ENCODE measurements at places on chromosomes 4 and X.

GRCh38 chr4:40070387-40070786 lies 13.7 kb downstream of the N4BP2 start:
- H3K36me3 ChIP-seq: no peaks in the 10 kb centered on the region
- H3K4me3 ChIP-seq: no peak overlapping the region
- H3K4me1 ChIP-seq: peaks cover 5% of the 10 kb centered on the region
- no peak overlapping the region for H3K27ac ChIP-seq
- no peak for DNase-seq

GRCh38 chr4:6608758-6609414 lies 31.6 kb upstream of the MRFAP1 start:
- no peaks in the 10 kb centered on the region for H3K4me1 ChIP-seq
- no peak overlapping the region for H3K4me3 ChIP-seq
- H3K27me3 ChIP-seq: no peaks in the 10 kb centered on the region
- DNase-seq: no peak

DNA sequence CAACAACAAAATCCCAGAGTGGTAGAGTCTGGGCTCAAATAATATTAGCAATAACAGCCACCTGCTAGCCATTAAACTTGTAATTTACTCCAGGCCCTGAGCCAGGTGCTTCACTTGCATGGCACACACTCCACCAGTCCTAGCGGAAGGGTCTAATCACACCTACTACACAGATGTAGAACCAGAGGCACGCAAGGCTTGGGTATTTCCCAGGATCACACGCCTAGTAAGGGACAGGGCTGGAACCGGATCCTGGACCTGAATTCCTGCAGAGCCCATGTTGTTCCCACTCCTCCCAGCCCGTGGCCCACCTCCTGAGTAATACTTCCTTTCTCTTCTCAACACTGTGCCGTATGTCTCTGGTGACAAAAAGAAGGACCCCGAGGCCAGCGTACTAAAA lies 5.7 kb downstream of the MAGEA1 start:
- no peak overlapping the region for H3K27ac ChIP-seq
- no peak overlapping the region for H3K4me3 ChIP-seq
- no peaks in the 10 kb centered on the region for H3K4me1 ChIP-seq
- H3K36me3 ChIP-seq: no peaks in the 10 kb centered on the region
- DNase-seq: no peak
- H3K27me3 ChIP-seq: no peaks in the 10 kb centered on the region

DNA sequence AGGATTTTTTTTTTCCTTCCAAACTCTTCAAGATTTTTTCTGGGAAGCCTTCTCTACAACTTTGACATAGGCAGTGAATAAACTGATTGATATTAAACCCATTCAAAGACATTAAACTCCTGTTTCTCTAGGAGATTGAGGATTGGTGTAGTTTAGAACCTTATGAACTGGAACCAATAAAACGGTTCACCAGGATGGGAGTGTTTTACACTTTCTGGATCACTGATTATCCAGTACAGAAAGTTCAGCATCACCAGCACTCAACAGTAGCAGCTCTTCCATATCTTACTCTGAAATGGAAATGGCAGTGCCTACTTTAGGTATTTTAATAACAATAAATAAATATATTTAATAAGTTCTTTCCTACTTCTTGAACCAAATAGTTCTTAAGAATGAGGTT lies 76.7 kb downstream of the BMPR1B start:
- H3K36me3 ChIP-seq: no peaks in the 10 kb centered on the region
- H3K27me3 ChIP-seq: no peaks in the 10 kb centered on the region
- no peak for DNase-seq
- H3K4me1 ChIP-seq: no peaks in the 10 kb centered on the region
- H3K27ac ChIP-seq: no peak overlapping the region

DNA sequence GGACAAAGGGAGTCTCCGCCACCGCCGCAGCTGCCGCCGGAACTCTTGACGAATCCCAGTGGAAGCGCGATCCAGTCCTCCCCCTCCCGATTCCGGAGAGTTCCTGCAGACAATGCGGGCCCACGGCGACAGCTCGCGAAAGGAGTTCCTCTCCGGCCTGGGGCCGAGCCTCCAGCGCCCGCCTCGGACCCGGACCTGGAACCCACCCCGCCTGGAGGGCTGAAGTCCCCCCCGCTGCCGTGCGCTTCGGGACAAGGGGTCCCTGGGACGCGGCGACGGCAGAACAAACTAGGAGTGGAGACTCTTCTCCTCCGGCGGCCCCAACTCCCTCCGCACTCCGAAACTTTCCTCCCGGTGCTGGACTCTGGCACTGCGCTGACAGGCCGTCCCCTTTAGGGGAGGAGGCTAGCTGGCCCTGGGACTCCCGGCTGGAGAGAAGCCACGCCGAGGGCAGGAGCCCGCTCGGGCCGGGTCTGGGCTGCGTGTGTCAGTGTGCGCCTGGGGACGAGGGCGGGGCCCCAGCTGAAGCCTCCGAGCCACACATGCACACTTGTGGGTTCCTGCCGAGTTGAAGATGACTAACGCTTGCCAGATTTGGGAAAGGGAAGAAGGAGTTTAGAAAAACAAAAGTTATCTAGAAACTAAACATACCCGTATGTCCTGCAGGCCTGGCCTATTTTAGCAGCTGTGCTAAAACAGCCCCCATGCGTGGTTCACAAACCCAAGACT lies at the start of gene ANTXR2:
ANTXR2 (minus strand) TSS at position 486 of the 729 bp plus-strand sequence. CDS start 669 bp downstream, outside the sequence.
- peaks cover 4% of the 10 kb centered on the region for H3K4me1 ChIP-seq
- peak; percentile 88 for DNase-seq
- H3K36me3 ChIP-seq: no peaks in the 10 kb centered on the region
- peak within 1 kb of the TSS; percentile 93 for H3K4me3 ChIP-seq

DNA sequence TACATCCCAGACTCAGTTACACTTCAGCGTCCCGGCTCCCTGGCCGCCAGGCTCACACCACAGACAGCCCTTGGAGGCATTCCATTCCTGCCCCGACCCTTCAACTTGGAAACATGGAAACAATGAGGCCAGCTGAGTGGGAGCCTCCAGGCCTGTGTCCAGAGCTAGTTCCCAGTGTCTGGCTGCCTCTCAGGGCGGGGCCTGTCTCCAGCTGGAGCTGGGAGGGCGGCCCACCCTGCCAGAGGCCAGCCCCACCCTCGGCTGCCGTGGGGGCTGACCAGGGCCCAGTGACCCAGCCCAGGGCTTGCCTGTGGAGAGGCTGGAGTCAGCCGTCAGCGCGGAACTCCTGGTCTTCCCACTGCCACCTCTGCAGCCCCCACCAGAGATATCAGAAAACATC lies 37.4 kb upstream of the SPON2 start:
- no peak overlapping the region for H3K4me3 ChIP-seq
- H3K27ac ChIP-seq: peak overlapping the region; percentile 26

DNA sequence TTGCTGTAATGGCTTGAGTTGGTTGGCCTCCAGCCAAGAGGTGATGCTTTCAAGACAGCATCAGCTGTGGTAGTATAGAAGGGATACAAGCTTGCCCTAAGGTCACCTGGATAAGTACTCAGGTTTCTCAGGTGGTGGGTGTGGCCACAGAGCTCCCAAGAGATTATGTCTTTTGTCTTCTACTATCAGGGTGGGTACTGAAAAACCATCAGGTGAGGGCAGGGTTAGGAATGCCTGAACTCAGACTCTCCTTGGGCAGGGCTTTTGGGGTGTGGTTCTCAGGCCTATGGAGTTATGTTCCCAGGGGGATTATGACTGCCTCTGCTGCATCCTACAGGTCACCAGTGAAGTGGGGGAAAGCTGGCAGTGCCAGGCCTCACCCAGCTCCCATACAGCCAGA lies 654.6 kb upstream of the GALNT7 start:
- H3K27ac ChIP-seq: no peak overlapping the region
- no peak overlapping the region for H3K4me3 ChIP-seq
- no peaks in the 10 kb centered on the region for H3K27me3 ChIP-seq
- no peaks in the 10 kb centered on the region for H3K36me3 ChIP-seq
- no peak for DNase-seq

GRCh38 chr4:111274060-111274459 lies 651.2 kb upstream of the PITX2 start:
- no peak for DNase-seq
- H3K27ac ChIP-seq: no peak overlapping the region
- no peaks in the 10 kb centered on the region for H3K4me1 ChIP-seq
- no peaks in the 10 kb centered on the region for H3K27me3 ChIP-seq
- no peaks in the 10 kb centered on the region for H3K36me3 ChIP-seq
- no peak overlapping the region for H3K4me3 ChIP-seq

DNA sequence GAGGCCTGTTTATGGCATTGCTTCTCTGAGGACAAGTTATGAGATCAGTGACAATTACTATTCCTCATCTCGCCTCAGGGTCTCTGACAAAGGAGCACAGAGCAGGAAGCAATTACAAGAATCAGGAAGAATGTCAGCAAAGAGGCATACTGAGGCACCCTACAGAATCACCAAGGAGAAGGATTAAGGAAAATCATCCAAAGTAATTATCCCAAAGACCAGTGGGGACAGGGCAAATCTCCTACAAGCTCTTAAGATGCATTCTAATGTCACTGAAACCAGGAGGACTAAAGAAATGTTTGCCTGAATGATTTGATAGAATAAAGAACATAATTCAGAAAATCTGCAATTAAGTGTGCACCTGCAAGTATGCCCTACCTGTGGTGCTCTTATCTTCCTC lies 206.2 kb downstream of the RCHY1 start:
- no peaks in the 10 kb centered on the region for H3K27me3 ChIP-seq
- no peaks in the 10 kb centered on the region for H3K36me3 ChIP-seq
- no peaks in the 10 kb centered on the region for H3K4me1 ChIP-seq
- no peak overlapping the region for H3K27ac ChIP-seq
- H3K4me3 ChIP-seq: no peak overlapping the region
- no peak for DNase-seq

GRCh38 chr4:473570-474457 lies 25.1 kb downstream of the ZNF721 start:
- peak; percentile 93 for DNase-seq
- H3K27ac ChIP-seq: peak overlapping the region; percentile 86
- H3K4me1 ChIP-seq: peaks cover 1% of the 10 kb centered on the region
- peak overlapping the region; percentile 98 for H3K4me3 ChIP-seq
- H3K27me3 ChIP-seq: no peaks in the 10 kb centered on the region

- no peaks in the 10 kb centered on the region for H3K27me3 ChIP-seq
- no peak overlapping the region for H3K27ac ChIP-seq
- no peaks in the 10 kb centered on the region for H3K36me3 ChIP-seq
These were observed 145.0 kb upstream of the DGKK start for GRCh38 chrX:50615570-50616158.

DNA sequence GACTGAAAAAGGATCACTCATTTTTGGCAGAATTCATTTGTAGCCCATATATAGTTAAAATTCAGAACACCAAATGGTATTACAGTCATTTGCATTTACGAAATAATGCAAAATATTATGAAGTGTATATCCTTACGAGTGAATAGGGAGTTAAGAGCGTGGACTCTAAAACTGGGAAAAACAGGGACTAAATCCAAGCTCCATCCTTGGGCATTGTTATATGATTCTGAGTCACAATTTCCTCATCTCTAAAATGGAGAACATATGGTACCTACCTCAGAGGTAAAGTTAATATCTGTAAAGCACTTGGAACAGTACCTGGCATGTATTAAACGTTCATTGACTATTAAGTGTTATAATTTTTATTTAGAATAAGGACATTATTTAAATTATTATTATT lies 106.3 kb downstream of the ZAR1 start:
- no peaks in the 10 kb centered on the region for H3K27me3 ChIP-seq
- H3K4me1 ChIP-seq: no peaks in the 10 kb centered on the region
- H3K4me3 ChIP-seq: no peak overlapping the region
- H3K27ac ChIP-seq: no peak overlapping the region
- no peaks in the 10 kb centered on the region for H3K36me3 ChIP-seq

GRCh38 chr4:12186526-12186925 lies 757.8 kb upstream of the HS3ST1 start:
- no peak overlapping the region for H3K27ac ChIP-seq
- no peak for DNase-seq
- H3K36me3 ChIP-seq: no peaks in the 10 kb centered on the region
- H3K27me3 ChIP-seq: no peaks in the 10 kb centered on the region

GRCh38 chr4:88033309-88033708 lies 25.9 kb downstream of the PKD2 start:
- DNase-seq: no peak
- H3K27me3 ChIP-seq: no peaks in the 10 kb centered on the region
- no peak overlapping the region for H3K4me3 ChIP-seq
- no peaks in the 10 kb centered on the region for H3K36me3 ChIP-seq
- no peaks in the 10 kb centered on the region for H3K4me1 ChIP-seq

- H3K4me3 ChIP-seq: no peak overlapping the region
- DNase-seq: no peak
- H3K36me3 ChIP-seq: no peaks in the 10 kb centered on the region
These were observed 95.6 kb downstream of the ADAMTS3 start for GRCh38 chr4:72473434-72473900.

GRCh38 chrX:9816084-9816700 lies 30.0 kb downstream of the SHROOM2 start:
- H3K36me3 ChIP-seq: no peaks in the 10 kb centered on the region
- no peaks in the 10 kb centered on the region for H3K27me3 ChIP-seq
- H3K4me1 ChIP-seq: no peaks in the 10 kb centered on the region

DNA sequence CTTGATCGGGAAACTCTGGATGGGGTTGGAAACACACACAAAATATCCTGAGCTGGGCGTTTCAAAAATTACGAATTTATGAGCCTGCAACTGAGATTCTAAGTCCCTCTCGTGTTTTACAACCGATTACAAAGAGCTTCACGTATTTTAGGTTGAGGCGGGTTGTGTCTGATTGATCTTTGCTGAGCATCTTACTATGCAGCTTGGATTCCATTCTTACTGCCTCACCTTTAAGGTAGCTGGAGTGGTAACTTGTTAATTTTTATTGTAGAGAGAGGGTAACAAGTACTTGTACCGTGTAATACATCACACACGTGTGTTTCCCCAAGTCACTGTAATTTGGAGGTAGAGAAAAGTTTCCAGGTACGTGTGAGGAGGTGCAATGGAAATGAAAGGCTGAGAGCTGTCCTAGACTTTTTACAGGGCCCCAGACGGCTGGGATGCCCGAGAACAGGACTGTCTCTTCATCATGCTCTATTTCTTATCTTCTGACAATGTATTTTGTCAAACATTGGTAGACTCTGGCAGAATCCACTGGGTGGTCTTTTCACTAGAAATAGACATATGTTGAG lies 97.8 kb upstream of the TENM3 start:
- H3K4me1 ChIP-seq: peaks cover 5% of the 10 kb centered on the region
- H3K36me3 ChIP-seq: no peaks in the 10 kb centered on the region
- DNase-seq: no peak

GRCh38 chr4:102862016-102862415 lies 6.8 kb upstream of the CISD2 start:
- H3K4me1 ChIP-seq: no peaks in the 10 kb centered on the region
- no peak overlapping the region for H3K27ac ChIP-seq
- H3K4me3 ChIP-seq: no peak overlapping the region
- no peaks in the 10 kb centered on the region for H3K36me3 ChIP-seq

- H3K27me3 ChIP-seq: no peaks in the 10 kb centered on the region
- H3K36me3 ChIP-seq: no peaks in the 10 kb centered on the region
- DNase-seq: no peak
These were observed 109.6 kb upstream of the PAQR3 start for GRCh38 chr4:79048878-79049277.

- H3K36me3 ChIP-seq: no peaks in the 10 kb centered on the region
- H3K27me3 ChIP-seq: no peaks in the 10 kb centered on the region
- H3K4me3 ChIP-seq: no peak overlapping the region
- DNase-seq: no peak
- no peaks in the 10 kb centered on the region for H3K4me1 ChIP-seq
These were observed 79.8 kb downstream of the SPANXN3 start for GRCh38 chrX:143437439-143437838.
